Amygdala (tissue), 56 donors: ENCODE measurements at places on chromosomes 5 and 9.

DNA sequence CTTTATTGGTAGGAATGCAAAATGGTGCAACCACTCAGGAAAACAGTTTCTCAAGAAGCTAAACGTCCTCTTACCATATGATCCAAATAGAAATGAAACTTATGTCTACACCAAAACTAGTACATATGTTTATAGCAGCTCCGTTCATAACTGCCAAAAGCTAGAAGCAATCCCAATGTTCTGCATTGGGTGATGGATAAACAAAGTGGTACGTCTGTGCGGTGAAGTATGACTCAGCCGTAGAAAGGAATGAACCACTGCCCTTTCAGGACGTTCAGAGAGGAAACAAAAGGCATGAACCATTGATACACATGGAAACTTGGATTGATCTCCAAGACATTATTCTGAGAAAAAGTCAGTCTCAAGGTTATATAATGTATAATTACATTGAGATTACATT is 27.6 kb downstream of the HNRNPH1 start:
- DNase-seq: no peak

DNA sequence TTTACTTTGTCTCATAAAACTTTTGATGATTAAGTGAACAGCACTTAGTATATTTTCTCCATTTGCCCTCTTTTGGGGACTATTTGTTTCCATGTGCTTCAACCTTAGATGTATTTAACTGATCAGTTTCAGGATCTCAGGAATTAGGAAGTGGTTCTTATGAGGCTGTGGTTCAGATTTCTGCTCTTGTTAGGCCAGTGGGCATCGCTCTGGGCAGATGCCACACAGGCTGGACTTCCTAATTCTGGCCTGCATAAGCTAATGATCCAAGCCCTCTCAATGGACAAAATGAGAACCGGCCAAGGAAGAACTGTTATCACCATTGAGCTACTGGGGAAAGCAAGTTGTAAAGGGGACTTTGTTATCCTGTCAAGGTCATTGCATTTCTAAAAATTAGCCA is 6.9 kb downstream of the ARHGAP26 start:
- DNase-seq: no peak

GRCh38 chr5:139125991-139126390 is 72.2 kb downstream of the SIL1 start:
- no peak for DNase-seq

GRCh38 chr9:129570450-129571297 is 50.2 kb downstream of the C9orf50 start:
- no peak for DNase-seq

DNA sequence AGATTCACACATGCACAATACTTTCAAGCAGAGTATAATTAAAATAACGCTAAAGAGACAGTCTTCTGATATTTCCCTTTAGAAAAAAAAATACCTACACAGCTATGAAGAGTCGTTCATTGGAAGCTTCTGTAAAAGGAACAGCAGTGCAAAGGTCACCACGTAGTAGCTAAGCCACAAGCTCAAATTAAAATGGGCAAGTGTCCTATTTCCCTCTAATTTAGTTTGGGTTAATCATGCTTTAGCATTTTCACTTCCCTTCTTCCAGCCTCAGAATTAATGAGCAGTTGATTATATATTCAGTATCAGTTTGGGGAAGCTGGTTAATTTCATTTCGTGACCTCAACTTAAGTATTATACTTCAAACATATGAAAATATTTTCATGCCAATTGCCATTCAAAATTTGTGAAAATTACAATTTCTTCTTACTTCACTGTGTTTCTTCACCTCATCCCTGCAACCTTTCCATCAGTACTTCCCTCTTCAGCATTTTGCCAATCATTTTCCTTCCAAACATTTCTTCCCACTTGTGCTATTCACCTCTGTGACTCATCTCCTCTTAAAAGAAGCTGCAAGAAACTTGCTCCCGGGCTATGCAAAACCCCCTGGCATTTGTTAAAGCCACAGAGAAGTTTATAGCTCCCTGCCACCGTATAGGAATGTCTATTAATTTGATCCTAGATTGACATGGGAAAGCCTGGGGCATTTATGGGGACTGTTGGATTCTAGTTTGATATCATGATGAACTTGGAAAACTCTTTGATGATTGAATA is 83.0 kb downstream of the DMRTA1 start:
- no peak for DNase-seq

DNA sequence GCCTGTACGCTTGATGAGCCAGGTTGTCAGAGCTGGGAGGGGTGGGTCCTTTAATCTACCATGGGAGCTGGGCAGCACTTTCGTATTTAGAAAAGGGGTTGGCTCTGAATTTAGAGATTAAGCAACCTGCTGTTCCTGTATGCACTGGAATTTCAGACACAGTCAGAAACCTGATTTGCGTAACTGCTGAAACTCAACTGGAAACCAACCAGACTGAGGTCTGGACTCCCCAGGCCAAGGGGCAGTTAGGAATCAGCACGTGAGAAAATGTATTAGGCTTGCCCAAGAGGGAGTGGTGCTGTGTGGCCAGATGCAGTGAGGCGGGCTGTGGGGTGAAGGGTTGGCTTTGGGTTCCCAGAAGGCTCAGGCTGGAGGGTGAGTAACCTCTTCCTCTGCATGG is 235.0 kb downstream of the GOLPH3 start:
- no peak for DNase-seq

DNA sequence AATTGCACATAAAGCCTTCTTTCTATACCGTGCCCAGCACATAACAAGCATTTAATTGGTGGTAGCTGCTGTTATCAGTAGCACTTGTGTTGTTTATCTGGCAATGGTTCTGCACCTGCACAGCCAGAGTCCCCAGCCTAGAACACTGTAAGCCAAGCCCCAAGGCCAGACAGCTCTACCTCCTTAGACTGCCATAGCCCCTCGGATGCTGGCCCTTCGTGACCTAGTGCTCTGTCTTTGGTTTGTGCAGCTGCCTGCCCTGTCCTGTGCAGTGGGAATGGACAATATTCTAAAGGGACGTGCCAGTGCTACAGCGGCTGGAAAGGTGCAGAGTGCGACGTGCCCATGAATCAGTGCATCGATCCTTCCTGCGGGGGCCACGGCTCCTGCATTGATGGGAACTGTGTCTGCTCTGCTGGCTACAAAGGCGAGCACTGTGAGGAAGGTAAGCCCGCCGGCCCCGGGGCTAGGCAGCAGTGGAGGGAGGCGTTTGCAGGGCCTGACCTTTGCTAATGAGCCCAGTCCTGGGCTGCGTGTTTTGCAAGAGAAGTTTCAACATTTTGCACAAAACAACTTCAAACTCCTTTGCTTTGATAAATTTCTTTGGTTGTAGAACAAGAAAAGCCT is 173.3 kb upstream of the WWC1 start:
- no peak for DNase-seq

DNA sequence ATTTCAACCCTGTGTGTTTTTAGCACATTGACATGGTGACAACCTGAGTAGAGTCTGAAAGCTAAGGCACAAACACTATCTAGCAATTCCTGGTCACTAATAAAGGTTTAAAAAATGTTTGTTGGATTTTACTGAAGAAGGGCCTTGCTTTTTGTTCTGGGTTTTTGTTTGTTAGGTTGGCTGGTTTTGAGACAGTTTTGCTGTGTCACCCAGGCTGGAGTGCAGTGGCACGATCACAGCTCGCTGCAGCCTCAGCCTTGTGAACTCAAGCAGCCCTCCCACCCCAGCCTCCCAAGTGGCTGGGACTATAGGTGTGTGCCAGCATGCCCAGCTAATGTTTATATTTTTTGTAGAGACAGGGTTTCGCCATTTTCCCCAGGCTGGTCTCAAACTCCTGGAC is 39.0 kb downstream of the PRKACG start:
- DNase-seq: no peak

DNA sequence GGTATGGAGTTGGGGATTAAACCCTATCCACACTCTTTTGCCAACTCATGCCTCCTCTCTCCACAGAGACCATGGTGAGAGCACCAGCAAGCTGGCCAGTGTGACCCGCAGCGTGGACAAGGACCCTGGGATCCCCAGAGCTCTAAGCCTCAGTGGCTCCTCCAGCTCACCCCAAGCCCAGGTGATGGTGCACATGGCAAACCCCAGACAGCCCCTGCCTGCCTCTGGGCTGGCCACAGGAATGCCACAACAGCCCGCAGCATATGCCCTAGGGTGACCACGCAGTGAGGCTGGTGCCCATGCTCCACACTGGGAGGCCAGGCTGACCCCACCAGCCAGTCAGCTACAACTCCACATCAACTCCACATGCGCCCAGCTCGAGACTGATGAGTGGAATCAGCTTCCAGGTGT is 11.5 kb upstream of the CARD19 start:
- DNase-seq: no peak

- DNase-seq: no peak
Observed at GRCh38 chr5:95448789-95449188, 57.6 kb downstream of the FAM81B start.

GRCh38 chr5:174314261-174314660 is 268.8 kb downstream of the NSG2 start:
- DNase-seq: no peak

DNA sequence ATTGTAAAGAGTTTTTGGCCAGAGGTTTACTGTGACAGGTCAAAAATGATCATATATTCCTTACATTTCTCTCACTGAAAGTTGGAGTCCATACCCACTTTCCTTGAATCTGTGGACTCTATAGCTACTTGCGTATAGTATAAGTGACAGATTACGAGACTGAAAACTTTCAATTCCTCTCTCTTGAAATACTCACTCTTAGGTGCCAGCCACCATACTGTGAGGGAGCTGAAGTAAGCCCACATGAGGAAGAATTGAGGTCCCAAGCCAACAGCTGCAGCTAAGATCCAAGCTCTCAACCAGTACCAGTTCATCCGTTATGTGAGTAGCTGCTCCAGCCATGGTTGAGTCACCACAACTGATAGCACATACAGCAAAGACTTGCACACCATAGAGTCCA is 128.1 kb upstream of the FAM174A start:
- no peak for DNase-seq
